ENCODE measurements at places on chromosomes 11 and 22.

- DNase-seq = no peak
Measured at GRCh38 chr22:42704896-42705295, 15.8 kb downstream of the A4GALT start.

DNA sequence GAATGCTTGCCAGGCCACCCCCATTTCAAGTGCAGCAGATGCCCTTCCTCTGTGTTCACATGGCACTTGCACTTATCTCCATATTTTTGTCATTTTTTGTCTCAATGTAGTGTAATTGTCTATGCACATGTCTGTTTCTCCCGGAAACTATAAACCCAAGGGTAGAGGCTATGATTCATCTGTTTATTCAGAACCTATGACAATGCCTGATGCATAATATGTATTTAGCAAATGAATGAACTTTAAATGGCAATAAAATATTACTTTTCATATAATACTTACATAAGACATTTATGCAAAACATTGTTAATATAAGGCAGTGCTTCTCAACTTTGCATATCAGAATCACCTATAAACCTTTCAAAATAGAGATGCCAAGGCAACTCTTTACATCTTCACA is 6.7 kb downstream of the PAK1 start:
- DNase-seq = no peak

- DNase-seq = no peak
Measured at GRCh38 chr22:40196628-40197360, 19.1 kb downstream of the TNRC6B start.

DNA sequence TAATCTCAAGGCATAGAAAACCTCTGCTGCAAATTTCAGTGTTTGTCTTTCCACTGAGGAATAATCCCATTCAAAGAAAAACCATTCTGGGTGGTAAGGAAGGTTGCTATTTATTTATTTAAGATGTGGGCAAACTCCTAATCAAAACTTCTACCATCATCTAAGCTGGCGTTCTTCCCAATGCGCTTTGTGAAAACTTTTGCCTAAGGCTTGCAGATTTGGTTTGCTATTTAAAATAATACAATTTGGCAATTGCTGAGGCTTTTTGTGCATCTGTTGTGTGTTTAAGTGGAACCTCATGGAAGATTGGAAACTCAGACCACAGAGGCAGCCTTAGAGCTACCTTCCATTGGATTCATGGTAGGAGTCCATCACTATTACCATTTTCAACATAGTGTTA is 309.0 kb downstream of the BLID start:
- DNase-seq = no peak

GRCh38 chr11:19111809-19112208 is 5.2 kb upstream of the ZDHHC13 start:
- DNase-seq = no peak

DNA sequence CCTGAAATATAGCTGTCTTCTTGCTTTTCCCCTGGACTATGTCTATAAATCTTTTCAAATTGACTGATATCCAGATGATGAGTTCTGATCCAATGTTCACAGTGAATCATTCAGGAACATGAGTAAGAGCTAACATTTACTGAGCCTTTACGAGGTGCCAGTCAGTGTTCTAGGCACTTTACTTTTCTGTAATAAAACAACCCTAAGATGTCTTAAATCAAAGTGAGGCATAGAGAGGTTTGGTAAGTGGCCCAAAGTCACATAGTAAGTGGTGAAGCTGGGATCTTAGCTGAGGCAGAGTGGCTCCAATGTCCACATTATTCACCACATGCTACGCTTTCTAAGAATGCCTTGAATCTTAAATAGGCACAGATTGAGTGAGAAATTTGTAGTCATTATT is 79.9 kb upstream of the OR4C15 start:
- DNase-seq = no peak

DNA sequence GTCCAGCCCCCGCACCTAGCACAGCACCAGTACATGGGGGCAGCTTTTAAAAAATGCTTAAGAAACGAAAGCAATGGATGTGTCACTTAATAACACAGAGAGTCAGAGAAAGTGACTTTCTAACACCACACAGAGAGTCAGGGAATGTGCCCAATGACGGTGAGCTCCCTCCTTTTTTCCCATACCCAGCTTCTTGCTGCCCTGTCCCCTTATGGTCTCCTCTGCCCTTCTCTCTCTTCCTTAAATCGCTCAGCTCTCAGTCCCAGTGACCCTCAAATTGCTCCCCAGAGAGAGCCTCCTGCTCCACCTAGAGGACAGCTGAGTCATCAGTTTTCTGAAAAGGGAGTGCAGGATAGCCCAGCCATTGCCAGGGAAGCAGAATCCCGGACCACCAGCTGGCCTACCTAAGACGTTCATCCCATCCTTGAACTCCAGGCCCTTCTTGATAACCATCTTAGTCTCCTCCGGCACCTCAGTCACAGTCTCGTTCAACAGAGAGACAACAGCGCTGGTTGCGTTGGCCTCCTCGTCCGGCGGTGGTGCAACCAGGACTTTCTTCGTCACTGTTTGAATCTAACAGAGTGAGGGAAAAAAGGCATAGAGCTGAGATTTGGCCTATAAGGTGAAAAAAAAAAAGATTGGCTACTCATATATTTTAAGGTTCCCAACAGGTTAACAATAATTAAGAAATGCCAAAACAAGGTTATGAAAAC is 113.5 kb downstream of the SLC1A2 start:
- no peak for DNase-seq

- no peak for DNase-seq
Measured at GRCh38 chr22:50548921-50549790, 3.5 kb downstream of the KLHDC7B start.

Data from GM12864 (cell line).